Stimulated activated CD8-positive, alpha-beta memory T cell treated with anti-CD3 and anti-CD28 coated beads, Interleukin-15, amount 100 ng/mL, for 1 hour (primary cell): ENCODE measurements at places on chromosomes 2 and 18.

GRCh38 chr2:60324536-60324935 lies 228.9 kb downstream of the BCL11A start:
- no peak for DNase-seq

- DNase-seq: no peak
These were observed 49.8 kb upstream of the NAB1 start for GRCh38 chr2:190599073-190599472.

DNA sequence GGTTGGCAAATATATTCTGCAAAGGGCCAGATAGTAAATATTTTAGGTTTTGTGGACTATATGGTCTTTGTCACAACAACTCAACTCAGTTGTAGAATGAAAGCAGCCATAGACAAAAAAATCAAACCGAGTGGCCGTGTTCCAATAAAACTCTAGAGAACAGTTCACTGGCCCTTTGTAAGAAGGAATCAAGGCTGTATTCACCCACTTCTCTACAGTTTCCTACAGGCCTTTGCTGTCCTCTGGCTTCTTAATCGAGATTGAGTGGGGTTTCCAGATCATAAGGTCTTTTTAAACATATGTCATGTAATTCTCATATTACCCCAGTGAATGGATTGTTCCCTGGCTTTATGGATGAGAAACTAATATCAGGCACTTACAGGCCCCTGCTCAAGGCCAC lies 448.9 kb upstream of the ETAA1 start:
- no peak for DNase-seq

DNA sequence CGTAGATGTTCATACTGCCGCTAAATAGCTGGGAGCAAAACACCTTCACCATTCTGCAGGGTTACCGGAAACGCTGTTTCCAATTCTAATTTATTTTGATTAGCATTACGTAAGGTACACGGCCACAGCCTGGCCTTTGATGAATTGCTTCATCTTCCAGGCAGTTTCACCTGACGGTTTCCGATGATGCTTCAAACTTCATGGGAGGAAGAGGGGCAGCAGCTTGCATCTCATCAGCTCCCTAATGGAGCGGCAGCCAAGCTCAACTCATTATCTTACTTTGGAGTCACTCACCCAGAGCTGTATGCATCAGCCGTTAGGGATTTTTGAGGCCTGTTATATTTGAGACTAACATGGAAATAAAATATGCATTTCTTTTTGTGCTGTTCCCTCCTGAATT lies 54.8 kb downstream of the TMEM18 start:
- no peak for DNase-seq

DNA sequence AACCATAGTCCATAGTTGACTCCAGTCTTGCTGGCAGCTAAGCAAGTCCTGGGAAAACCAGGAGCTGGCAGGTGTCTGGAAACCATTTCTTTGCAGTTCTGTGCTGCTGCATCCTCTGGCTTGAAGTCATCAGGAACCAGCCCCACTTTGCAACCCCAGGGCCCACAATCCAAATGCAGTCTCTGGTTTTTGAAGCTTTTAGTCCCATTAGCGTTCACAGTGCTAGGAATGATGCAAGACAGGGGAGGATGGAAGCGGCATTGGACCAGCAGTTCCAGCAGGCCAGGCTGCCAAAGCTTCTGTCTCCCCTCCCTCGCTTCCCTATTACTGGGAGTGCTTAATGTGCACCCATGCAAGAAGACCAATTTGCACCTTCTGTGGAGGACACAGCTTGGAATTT lies 106.4 kb downstream of the ZBTB7C start:
- no peak for DNase-seq

DNA sequence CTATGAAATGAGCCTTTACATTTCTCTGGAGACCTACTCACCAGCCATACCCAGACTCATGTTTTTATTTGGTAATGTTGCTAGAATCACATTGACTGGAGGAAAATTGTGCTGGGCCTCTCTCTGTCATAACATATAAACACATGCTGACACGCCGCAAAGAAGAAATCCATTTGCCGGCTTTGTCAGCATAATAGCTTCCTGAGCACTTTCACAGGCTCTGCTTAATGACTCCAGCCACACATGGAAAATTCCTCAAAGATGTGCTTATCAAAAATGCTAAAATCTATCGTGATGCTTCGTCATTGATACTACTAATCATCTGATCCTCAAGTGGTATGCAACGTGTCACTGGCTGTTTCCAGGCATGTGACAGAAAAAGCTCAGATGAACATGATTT lies 63.1 kb downstream of the RND3 start:
- no peak for DNase-seq

GRCh38 chr2:199940373-199940772 lies 14.9 kb downstream of the TYW5 start:
- DNase-seq: no peak

DNA sequence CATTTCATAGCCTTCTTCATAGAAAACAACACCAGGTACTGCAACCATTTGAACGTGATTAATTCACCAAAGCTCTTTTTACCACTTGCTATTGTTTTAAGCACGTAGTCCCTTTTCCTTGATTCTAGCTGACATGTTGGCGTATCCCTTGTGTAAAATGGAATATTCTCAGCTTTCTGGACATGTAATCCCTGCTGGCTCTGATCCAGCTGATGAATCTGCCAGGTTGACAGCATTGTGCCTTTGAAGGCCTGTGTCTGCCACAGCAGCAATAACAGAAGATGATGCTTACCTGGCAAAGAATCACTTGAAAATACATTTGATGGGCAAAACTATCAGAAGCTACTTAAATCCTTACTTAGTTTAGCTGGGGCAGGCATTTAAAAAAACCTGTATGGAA lies 81.0 kb upstream of the CCDC150 start:
- no peak for DNase-seq

DNA sequence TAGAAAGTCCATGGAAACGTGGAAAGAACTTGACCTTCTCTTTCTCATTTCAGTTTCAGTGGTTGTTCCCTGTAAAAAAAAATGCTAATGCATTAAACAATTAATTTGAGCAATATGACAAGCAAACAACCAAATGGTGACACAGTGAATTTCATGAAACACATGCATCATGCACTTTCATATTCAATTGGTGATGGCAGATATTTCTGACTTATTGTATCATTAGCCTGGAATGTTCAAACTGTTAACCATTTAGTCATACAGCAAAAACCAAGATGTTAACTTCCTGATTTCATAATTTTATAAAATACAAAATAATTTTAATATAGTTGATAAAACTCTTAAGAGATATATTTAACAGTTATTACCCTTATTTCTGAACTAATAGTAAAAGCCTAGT lies 85.5 kb downstream of the SCN1A start:
- no peak for DNase-seq

DNA sequence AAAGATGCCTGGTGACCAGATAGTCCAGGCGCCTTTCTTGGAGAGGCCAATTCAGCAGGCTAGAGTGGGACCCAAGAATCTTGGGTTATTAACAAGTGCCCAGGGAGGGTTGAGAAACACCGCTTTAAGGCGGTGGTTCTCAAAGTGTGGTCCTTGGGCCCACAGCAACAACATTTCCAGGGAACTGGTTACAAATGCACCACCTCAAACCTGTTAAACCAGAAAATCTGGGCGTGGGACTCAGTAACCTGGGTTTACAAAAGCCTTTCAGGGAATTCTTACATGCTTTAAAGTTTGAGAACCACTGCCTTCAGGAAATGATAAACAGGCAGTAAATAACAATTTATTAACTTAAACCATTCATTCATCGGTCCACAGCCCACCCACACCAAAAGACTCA lies 92.5 kb downstream of the SP3 start:
- DNase-seq: no peak

- no peak for DNase-seq
These were observed 4.3 kb downstream of the PAX8 start for GRCh38 chr2:113274432-113274831.

GRCh38 chr2:157760949-157761348 lies 115.2 kb downstream of the ACVR1 start:
- no peak for DNase-seq

GRCh38 chr18:8730080-8730827 lies 24.9 kb downstream of the MTCL1 start:
- no peak for DNase-seq

GRCh38 chr2:71697106-71698004 lies 244.0 kb downstream of the DYSF start:
- DNase-seq: no peak

DNA sequence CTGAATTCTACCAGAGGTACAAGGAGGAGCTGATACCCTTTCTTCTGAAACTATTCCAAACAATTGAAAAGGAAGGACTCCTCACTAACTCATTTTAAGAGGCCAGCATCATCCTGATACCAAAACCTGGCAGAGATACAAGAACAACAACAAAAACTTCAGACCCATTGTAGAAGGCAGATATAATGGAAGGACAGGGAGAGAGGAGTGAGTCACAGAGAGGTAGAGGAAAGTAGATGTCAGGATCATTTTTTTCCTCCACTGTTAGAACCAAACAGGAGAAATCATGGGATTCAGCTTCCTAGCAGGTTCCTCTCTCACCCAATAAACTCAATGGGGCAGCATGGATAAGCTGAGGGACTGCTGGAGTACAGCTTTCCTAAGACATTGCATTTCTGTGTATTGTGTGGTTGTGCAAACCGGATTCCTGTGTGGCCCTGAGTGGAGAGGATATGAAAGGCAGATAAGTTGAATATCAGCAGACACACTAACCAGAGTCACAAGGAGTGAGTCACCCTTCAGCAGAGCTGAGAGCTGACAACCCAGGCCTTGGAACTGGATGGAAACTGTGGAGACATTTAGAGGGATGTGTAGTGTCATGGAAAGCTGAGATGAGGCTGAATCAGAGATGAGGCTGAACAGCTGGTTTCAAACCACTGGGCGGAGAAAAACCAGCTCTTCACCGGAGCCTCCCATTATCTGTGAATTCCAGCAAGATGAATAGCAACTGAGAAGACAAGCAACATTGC lies 60.9 kb upstream of the MMADHC start:
- no peak for DNase-seq

GRCh38 chr18:9359796-9360195 lies 25.2 kb downstream of the TWSG1 start:
- no peak for DNase-seq

GRCh38 chr2:42693688-42694479 lies 70.1 kb downstream of the OXER1 start:
- no peak for DNase-seq

DNA sequence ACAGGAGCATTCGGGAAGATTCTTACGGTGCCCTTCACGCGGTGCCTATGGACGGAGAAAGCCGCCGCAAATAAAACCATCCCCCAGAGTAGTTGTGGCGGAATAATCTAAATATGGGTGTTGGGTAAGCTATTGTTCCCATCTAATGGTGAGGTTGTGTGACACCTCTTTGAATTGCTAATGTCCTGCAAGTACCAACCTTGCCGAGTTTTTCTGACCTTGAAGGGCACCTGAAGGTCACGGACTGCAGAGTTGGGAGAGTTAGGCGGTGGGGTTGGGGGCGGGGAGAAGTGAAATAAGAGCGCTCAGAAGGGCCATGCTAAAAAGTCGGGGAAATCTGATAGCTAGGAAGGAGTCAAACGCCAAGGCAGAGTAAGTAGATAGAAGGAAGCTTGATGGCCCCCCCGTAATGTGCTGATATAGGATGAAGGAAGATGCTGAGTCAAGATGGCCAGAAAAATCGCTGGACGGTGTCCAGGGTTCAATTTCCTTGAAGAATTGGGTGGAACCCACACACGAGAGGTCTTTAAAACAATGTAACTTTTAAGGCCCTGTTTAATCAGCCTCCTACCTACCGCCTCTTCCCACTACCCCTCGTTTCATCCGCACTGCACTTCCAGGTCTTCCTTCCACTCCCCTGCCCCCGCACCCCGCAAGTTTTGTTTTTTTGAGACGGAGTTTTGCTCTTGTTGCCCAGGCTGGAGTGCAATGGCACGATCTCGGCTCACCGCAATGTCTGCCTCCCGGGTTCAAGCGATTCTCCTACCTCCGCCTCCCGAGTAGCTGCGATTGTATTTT lies 600 bp downstream of the KATNAL2 start:
- no peak for DNase-seq
